ENCODE measurements at places on chromosomes 1 and 21.

GRCh38 chr21:45592626-45593134, 50.4 kb upstream of the SLC19A1 start:
- DNase-seq = no peak

- DNase-seq = no peak
These were observed 5.8 kb upstream of the PLA2G2D start for GRCh38 chr1:20125100-20125499.

DNA sequence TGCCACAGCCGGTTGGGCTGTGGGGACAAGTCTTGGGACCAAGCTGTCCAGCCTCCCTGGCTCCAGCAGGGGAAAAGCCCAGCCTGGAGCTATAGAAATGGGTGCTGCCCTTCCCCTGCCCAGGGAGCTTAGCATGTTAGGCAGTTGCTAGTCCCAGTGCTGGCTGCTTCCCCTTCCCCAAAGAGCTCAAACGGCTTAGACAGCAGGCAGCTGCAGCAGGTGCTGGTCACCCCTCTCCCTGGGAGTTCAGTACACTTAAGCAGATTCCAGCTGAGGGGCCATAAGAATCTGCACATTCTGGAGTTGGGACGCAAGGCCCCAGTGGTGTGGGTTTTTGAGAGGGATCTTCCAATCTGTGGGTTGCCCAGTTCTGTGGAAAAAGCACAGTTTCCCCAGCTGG, 11.1 kb upstream of the REG4 start:
- DNase-seq = no peak

DNA sequence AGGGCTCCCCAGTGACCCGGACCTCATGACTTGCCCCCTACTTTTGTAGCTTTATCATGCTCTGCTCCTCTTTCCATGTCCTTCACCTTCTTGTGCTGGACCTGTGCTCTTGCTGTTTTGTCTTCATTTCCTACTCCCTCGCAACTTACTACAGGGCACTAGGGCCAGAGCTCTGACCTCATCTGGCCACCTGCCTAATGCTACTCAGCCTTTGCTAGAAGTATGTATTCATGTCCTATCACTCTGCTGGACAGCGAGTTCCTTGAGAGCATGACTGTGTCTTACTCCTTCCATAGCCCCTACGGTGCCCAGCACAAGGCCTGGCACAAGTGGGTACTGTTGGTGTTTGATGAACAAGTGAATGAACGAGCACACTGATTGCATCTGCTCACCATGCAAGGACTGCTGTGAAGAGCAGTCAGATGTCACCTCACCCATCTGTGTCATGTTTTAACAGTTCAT, 1.9 kb downstream of the MTFR1L start:
- DNase-seq = no peak

- no peak for DNase-seq
These were observed 14.4 kb downstream of the ABCG1 start for GRCh38 chr21:42233067-42233961.

DNA sequence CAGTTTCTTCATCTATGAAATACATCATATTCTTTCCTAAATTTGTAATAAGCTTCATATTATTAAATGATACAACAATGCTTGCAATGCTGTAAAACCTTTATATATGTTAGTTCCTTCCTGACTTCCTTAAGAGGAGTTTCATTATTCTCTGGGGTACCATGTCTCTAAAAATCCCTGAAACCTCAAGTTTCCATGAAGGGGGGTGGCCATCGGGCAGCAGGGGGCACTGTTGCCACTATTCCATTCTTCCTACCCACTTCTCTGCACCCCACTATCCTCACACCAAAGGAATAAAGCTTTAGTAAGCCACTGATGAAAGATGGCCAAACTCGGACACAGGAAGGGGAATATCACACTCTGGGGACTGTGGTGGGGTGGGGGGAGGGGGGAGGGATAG, 9.0 kb upstream of the DMRTB1 start:
- no peak for DNase-seq

- no peak for DNase-seq
These were observed 336.0 kb upstream of the NFIA start for GRCh38 chr1:60746278-60746791.

GRCh38 chr1:31857863-31858262, 42.0 kb upstream of the SPOCD1 start:
- no peak for DNase-seq

DNA sequence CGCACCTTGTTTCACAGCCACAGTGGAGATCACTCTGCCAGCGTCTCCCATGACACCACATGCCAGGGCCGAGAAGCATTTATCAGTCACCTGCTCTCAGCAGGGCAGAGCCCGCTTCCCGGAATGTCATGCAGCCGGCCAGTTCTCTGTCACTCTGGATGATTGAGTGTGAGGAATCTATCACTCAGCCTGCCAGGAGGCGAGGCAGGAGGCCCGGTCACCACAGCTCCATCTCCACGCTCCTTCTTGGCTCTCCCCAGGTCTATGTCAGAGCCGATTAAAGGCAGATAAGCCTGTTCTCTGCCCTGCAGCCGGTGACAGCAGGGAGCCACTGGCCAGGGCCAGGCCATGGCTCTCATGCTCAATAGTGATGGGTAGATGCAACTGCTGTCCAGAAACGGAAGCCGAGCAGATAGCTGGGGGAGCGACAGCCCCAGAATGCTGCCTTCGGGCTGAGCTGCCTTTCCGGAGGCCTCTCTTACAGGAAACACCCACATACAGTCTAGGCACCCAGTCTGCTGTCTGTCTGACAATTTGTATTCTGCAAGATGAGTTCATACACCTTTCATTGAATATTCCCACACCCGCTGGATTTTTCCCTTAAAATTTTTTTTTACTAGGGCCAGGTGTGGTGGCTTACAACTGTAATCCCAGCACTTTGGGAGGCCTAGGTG, 64.1 kb downstream of the ACTL8 start:
- DNase-seq = no peak

DNA sequence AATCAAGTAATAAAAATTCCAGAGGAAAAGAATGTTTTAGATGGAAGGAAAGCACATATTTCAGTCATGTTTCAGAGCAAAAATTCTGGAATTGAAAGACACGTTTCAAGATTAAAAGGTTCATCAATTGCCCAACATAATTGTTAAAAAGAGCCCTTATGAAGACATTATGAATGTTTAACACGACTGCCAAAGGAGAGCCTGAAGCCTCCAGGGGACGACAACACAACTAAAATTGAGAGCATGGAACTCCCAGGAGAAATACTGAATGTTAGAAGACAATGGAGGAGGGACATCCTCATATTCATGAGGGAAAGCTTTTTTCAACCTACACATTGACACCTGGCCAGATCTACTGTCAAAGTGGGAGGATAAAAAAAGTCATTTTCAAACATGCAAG, 16.0 kb downstream of the OR2T11 start:
- no peak for DNase-seq

- DNase-seq = peak; percentile 46
These were observed 69.3 kb downstream of the KCTD3 start for GRCh38 chr1:215636258-215636965.

GRCh38 chr1:222394224-222394623, 153.7 kb downstream of the HHIPL2 start:
- no peak for DNase-seq
